ENCODE measurements at places on chromosomes 4 and X.

- no peak for DNase-seq
Measured at GRCh38 chr4:24753519-24753918, 41.9 kb upstream of the SOD3 start.

DNA sequence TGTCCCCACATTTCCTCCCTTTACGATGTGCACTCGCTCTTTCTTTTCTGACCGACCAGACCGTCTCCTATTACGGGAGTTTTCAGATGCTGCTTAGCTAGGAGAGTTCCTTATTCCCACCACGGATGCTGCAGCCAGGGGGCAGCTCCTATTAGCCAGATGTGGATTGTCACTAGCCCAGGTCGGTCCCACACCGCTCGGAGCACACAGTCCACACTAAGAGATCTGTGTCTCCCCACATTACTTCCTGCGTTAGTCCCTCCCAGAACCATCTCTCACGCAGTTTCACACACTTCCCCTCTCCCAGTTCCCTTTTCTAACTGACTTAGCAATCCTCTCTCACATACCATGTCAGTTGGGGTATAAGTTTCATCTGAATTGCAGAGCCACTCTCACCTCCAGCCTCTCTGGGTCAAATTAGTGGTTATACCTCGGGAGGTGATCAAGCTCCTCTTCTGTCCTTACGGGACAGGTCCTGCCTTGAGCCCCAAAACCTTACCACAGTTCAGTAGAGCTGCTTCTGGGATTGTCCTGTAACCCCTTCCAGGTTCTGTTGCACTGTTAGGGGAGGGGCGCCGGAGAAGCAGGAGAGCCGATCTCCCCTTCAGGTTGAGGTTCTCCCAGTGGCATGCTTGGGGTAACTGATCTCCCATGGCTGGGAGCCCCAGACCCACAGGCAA lies 28.2 kb downstream of the SULT1E1 start:
- no peak for DNase-seq

GRCh38 chrX:49762175-49762720 lies 66.5 kb upstream of the PAGE1 start:
- DNase-seq: no peak

DNA sequence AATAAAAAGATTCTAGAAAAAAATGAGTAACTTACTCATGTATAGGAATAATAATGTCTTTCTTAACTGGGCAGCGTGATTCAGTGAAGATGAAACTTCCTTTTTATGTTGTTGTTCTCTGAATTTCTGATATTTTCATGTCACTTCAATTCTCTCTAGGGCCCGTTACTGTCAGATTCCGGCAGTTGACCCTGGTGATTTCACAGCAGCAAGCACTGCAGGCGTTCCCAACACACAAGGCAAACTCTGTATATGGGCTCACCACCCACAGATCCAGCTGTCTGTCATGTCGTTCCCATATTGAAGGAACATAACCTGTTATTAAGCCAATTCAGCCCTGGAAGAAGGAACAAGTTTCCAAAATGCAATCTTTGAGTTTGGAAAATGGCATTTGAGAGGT lies 288.3 kb upstream of the GALNTL6 start:
- peak; percentile 29 for DNase-seq

GRCh38 chr4:105296672-105297071 lies 150.0 kb downstream of the TET2 start:
- DNase-seq: no peak

- DNase-seq: no peak
Measured at GRCh38 chrX:71098302-71098701, 2.7 kb downstream of the FOXO4 start.

- DNase-seq: no peak
Measured at GRCh38 chrX:92213786-92214185, 434.6 kb downstream of the PCDH11X start.

GRCh38 chr4:151921811-151922210 lies 161.0 kb upstream of the GATB start:
- DNase-seq: no peak

DNA sequence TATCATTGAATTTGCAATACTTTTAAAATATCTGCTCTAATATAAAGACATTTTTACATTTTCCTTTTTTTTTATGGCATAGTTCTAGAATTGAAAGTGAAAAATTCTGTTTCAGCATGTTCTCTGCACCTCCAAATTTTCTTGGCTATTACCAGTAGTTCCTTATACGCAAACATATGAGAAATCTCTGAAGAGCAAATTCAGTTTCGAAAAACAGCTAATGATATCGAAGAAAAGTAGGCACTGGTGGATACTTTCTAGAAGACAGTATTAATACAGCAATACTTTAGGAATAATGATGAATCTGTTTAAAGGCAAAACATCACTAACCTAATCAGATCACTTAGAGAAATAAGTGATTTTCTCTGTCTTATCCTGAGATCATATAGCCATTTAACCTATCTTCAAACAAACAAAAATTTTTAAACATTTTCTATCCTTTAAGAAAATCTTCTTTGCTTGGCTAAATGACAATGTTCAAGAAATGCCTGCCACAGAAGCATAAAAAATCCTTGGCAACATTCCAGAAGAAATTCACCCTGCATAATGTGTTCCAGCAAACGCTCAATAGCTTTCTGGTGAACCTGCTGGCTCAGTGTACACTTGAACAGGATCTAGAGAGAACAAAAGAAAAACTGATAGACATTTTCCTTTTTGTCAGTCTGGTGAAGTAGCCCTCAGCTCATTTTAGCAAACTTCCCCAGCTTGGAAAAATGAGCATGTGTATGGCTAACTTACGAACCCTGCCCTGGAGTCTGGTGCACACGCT lies 51.2 kb upstream of the KLF3 start:
- peak; percentile 18 for DNase-seq

DNA sequence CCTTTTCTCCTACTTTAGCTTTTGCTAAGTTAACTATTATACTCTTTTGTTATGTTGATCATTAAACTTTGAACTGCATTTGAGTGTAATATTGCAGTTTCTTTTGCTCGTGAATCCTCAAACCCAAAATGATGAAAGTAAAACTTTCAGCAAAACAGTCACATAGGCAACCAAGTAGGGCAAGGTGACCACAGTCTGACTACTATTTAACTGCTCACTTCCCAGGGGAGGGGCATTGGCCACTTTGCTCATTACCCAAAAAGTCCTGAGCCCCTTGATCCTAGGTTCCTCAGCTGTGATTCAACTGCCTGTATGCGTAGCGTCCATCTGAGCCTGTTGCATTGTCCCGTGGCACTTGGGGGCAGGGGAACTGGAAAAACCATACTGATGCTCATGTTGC lies 17.0 kb downstream of the RBMX2 start:
- no peak for DNase-seq

DNA sequence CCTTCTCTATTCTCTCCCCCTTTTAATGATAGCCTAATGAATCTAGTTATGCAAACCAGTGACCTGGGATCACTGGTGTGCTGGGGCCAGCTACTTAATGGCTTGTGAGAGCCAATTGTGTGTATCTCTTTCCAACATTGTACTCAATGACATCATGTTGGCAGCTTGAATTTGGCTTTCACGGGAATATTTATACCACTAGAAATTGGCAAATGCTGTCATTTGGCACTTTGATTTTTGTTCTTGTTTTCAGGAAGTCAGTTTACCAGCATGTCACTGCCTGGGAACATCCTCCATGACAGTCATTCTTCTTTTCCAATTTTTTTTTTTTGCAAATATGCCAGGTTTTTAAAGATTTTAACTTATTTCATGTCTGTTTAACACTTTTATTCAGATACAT lies 1685.3 kb downstream of the STIM2 start:
- no peak for DNase-seq

- peak; percentile 32 for DNase-seq
Measured at GRCh38 chr4:7389719-7390118, 45.0 kb downstream of the PSAPL1 start.

GRCh38 chrX:9341291-9342201 lies 123.3 kb upstream of the TBL1X start:
- DNase-seq: peak; percentile 38

- no peak for DNase-seq
Measured at GRCh38 chr4:82213485-82214417, 160.0 kb downstream of the HNRNPD start.

GRCh38 chrX:140799216-140799615 lies 89.7 kb downstream of the LINC00632 start:
- DNase-seq: no peak

GRCh38 chr4:6393066-6393465 lies 79.3 kb downstream of the PPP2R2C start:
- no peak for DNase-seq

- no peak for DNase-seq
Measured at GRCh38 chrX:136147976-136148375, 643 bp downstream of the FHL1 start.

GRCh38 chr4:107213410-107213809 lies 177.3 kb upstream of the DKK2 start:
- no peak for DNase-seq

GRCh38 chrX:16042980-16043379 lies 80.4 kb upstream of the GRPR start:
- no peak for DNase-seq

GRCh38 chr4:177680308-177680707 lies 238.1 kb upstream of the AGA start:
- DNase-seq: no peak

DNA sequence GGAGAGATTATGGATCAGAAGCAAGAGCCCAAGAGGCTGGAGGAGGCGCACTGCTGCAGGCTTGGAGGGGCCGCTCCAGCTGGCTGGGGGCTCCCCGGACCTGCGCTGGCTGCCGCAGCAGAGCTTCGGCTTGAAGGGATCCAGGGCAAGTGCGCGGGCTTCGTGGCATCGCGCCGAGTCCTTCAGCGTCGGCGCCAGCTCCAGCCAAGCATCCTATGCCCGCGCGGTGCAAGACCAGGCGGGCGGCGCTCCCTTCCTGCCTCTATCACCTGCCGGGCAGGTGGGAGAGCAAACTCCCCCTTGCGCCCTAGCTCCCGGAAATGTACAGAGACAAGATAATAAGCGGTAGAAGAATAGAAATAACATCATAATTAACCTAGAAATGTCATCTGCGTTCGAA lies 10.5 kb upstream of the UCP1 start:
- DNase-seq: peak; percentile 55

GRCh38 chrX:40173143-40174000 lies 75.6 kb upstream of the BCOR start:
- peak; percentile 5 for DNase-seq

GRCh38 chr4:101005659-101006058 lies 341.7 kb downstream of the PPP3CA start:
- no peak for DNase-seq

GRCh38 chrX:125544031-125544660 lies 224.5 kb downstream of the TEX13C start:
- DNase-seq: no peak

GRCh38 chr4:7360806-7361205 lies 73.9 kb downstream of the PSAPL1 start:
- no peak for DNase-seq

- DNase-seq: no peak
Measured at GRCh38 chr4:89837993-89838390, 1.0 kb upstream of the SNCA start.

DNA sequence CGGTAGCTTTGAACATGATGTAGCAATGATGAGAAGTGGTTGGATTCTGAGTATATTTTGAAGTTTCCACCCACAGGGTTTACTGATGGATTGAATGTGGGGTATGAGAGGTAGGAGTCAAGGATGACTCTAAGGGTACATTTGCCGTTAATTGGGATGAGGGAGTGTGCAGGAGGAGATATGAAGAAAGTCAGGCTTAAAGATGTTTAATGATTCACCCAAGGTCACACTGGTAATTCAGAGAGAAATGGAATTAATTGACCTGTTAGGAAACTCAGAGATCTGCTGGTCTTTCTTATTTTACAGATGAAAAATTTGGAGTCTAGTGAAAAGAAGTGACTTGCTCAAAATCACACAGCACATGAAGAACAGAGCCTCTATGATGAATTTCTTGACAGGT lies 390.7 kb downstream of the GBA3 start:
- DNase-seq: no peak

- DNase-seq: peak; percentile 90
Measured at GRCh38 chr4:7802093-7802726, 137.5 kb downstream of the AFAP1 start.

DNA sequence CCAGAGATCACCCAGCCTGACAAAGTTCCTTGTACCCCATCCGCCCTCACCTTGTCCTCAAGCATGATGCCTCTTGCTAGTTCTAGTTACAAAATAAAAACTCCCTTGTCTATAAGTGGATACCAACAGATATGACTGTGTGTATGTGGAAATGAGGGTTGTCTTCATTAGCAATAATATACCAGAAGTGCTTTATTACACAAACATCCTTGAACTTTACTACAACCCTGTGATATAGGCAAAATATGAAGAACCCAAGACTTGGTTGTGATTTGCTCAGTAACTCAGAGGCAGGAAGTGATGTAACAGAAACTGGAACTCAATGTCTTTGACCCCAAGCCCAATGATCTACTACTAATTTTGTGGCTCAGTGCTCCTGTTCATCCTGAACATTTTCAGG lies 97.6 kb downstream of the AKAP4 start:
- no peak for DNase-seq

DNA sequence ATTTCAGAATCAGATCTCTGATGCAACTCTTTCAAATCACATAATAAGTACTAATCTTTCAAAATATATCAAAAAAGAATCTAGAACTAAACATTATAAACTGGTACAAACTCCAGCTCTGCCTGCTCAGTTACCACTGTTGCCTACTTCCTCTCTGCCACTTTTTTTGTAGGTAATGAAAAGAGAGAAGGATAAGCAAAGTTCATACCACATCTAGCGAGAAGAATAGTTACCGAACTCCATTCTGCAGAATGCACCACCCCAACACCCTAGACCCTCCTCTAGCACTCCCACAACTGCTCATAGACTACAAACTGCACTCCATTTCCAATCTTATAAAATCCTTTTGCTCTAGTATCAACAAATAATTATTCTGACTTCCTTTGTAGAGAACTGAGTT lies 19.7 kb upstream of the LRBA start:
- no peak for DNase-seq

GRCh38 chrX:39813631-39814277 lies 284.0 kb downstream of the BCOR start:
- peak; percentile 51 for DNase-seq

DNA sequence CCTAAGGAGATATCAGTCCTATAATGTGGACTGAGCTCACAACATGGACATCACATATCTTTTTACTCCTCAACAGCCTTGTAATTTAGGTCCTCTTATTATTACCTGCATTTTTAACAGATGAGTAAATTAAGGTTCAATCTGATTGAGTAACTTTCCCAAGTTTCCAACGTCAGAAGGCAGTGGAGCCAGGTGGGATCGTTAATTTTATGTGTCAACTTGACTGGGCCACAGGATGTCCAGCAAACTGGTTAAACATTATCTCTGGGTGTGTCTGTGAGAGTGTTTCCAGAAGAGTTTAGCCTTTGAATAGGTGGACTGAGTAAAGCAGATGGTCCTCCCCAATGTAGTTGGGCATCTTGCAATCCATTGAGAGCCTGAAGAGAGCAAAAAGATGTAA lies 59.0 kb upstream of the SLIT2 start:
- no peak for DNase-seq

GRCh38 chr4:74947798-74948197 lies 14.9 kb downstream of the PARM1 start:
- DNase-seq: no peak

GRCh38 chrX:100895365-100896075 lies 21.4 kb upstream of the NOX1 start:
- peak; percentile 15 for DNase-seq

- DNase-seq: no peak
Measured at GRCh38 chrX:40318801-40319200, 221.0 kb upstream of the BCOR start.

- peak; percentile 60 for DNase-seq
Measured at GRCh38 chr4:87853108-87853507, 20.3 kb downstream of the MEPE start.

- no peak for DNase-seq
Measured at GRCh38 chr4:120920666-120921065, 1.9 kb downstream of the PRDM5 start.

- no peak for DNase-seq
Measured at GRCh38 chr4:74997948-74998729, 65.2 kb downstream of the PARM1 start.
